Activated T-cell treated with anti-CD3 and anti-CD28 coated beads, Interleukin-2, amount 50 U/mL, for 24 hours (primary cell): ENCODE measurements at places on chromosomes 3 and 15.

DNA sequence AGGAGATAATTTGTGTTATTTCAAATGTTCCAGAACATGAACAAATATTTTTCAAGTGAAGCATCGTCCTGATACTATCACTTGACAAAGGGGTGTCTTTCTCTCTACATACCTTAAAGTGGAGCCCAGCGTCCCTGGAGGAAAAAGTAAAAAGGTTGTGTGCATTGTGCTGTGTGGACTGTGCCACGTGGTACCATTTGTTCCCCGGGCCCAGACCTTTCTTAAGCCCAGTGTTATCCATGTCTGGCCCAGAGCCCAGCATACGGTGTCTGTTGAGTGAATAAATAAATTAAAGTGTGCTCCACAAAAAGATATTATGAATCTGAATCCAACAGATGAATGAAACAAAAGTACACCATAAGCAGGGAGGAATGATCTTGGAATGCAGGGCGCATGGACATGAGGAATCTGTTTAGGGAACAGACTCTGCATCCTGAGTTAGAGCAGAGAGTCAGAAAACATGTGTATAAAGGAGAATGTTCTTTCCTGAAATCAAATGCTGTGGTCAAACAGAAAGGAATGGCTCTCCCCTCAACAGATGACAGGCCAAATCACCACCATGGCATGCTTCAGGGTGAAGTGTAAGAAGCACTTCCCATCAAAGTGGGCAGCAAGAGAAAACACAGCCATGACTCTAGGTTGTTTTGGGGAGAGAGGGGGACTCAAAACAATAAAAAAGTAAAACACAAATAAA, 8.1 kb upstream of the PRSS50 start:
- no peaks in the 10 kb centered on the region for H3K36me3 ChIP-seq
- H3K4me1 ChIP-seq, result peaks cover 7% of the 10 kb centered on the region
- H3K27me3 ChIP-seq, result peaks cover 22% of the 10 kb centered on the region
- no peak overlapping the region for H3K27ac ChIP-seq
- H3K4me3 ChIP-seq, result no peak overlapping the region

DNA sequence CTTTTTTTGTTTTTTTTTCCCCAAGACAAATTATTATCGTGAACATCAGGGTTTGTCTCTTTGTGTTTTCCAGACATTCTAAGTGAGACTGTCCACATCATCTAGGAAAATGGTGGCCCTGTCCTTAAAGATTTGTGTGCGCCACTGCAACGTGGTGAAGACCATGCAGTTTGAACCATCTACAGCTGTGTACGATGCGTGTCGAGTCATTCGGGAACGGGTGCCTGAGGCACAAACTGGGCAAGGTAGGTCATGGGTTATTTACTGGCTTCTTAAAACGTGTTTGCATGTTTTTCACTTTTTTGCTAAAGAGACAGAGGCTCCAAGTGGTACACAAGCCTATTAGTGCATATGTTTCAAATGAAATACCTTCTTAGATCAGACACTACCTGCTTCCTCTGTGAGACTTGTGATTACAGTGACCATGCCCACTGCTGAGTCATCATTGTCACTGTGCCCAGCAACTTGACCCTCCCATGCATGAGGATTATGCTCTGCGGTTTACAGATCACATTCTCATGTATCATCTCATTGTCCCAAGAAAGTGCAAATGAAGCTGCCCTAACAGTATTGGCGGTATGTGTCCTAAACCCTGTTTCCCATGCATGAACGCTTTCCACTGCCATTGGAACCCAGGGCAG, 395.2 kb upstream of the TPM1 start:
- peaks cover 4% of the 10 kb centered on the region for H3K27me3 ChIP-seq
- H3K4me3 ChIP-seq, result no peak overlapping the region
- no peak overlapping the region for H3K27ac ChIP-seq
- H3K36me3 ChIP-seq, result no peaks in the 10 kb centered on the region
- peaks cover 5% of the 10 kb centered on the region for H3K4me1 ChIP-seq
- DNase-seq, result no peak

- H3K27me3 ChIP-seq, result peaks cover 28% of the 10 kb centered on the region
- H3K27ac ChIP-seq, result no peak overlapping the region
- H3K4me3 ChIP-seq, result no peak overlapping the region
- H3K36me3 ChIP-seq, result no peaks in the 10 kb centered on the region
Measured at GRCh38 chr15:61133361-61133760, 95.7 kb downstream of the RORA start.

DNA sequence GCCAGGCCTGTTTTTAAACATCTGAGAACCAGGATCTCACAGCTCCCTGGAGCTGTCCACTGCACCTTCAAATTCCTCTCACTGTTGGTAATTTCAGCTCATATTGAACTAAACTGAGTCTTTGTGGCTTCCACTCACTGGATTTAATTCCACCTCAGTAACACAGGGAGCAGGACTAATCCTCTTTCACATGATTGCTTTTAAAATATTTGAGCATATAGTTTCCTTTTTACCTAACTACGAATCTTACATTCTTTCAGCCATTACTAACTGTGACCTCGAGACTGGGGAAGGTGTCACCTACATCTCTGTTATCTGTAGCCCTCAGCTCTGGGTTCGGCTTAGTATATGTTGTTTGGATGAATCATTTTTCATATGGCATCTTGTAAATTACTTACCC, 194.3 kb upstream of the C2CD4B start:
- no peak overlapping the region for H3K4me3 ChIP-seq
- no peaks in the 10 kb centered on the region for H3K4me1 ChIP-seq
- no peak overlapping the region for H3K27ac ChIP-seq
- H3K36me3 ChIP-seq, result no peaks in the 10 kb centered on the region
- peaks cover 49% of the 10 kb centered on the region for H3K27me3 ChIP-seq

DNA sequence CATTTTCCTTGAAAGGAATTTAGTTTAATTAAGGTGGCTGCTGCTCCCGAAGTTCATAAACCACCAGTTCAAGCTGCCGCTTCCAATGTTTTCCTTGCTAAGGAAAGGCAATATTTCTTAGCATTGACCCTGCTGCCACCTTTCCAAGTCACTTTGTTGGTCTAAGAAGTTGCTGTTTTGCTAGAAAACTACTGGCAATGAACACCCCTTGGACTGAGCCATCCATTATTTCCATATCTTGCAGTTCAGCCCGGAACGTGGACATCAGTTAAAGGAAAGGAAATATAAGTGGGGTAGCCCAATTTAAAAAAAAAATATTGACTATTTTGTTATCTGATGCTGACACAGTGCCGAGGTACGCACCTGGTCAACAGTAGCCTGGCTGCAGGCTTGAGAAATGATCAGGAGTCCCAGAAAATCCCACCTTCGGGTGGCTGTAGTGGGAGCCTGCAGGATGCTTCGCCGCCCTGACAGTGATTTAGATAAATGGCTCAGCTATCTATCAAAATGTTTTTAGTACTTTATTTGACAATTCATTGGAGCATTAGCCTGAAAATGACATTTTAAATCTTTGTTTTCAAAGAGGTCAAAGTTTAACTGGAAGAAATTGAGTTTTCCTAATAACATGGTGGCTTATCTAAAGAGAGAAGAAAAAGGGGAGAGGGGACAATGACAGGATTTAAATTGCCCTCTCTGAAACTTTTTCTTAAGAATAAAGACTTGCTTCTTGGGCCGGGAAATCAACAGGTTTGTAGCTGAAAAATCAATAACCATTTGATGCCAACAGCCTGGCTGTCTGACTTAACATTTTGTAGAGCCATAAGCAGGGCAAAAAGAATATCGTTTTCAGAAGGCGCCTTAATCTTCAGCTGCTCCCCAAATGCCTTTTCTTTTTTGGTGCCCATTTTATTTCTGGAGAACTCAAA, 1.6 kb downstream of the RARB start:
- H3K27me3 ChIP-seq, result peaks cover 67% of the 10 kb centered on the region
- no peaks in the 10 kb centered on the region for H3K36me3 ChIP-seq
- H3K27ac ChIP-seq, result no peak overlapping the region
- no peak for DNase-seq
- no peak overlapping the region for H3K4me3 ChIP-seq

DNA sequence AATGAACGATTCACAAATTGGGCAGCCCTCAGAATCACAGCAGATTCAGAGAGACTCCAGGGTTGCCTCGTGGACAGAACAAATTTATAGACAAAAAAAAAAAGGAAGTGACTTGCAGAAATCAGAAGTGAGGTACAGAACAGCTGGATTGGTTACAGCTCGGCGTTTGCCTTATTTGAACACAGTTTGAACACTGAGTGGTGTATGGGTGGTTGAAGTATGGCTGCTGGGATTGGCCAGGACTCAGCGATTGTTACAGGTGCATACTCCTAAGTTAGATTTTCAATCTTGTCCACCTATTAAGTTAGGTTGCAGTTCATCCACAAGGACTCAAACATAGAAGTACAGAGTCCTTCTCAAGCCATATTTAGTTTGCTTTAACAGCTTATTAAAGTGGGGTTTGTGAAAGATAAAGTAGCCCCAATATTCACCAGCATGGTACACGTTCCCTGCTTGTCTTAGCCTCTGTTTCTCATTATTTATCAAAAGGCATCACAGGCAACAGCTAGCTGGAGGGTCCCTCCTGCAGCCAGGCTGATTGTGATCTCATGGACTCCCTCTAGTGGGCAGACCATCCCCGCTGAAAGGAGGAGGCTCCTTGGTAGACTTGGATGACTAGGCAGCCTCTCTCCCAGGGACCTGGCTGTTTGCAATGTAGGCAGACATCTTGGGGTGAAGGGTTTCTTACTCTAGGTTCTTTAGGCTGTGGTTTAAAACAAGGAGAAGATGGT, 17.6 kb upstream of the ALDH1L1 start:
- H3K36me3 ChIP-seq, result no peaks in the 10 kb centered on the region
- peak; percentile 58 for DNase-seq
- no peak overlapping the region for H3K27ac ChIP-seq
- peaks cover 17% of the 10 kb centered on the region for H3K27me3 ChIP-seq

DNA sequence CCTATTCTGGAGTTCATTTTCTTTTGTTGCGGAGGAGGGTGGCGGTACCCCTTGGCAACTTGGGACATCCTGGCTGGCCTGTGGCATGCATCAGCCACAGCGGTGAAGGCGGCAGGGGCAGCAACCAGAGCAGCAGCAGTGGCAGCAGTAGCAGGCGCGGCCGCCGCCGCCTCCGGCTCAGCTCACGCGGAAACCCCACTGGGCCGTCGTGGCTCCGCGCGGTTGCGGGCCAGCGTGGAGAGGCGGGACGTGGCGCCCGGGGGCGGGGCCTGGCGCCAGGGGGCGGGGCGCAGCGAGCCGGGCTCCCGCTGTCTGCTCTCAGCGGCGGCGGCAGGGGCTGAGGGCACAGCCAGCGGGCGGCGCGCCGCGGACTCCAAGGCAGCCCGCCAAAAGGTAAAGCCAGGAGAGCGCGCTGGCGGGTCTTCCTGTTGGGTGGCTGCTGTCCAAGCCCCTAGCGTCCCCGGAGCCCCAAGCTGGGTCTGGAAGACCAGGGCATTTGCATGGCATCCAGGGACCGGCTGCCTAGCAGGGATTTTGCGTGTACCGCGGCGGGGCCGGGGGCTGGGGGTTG, 334.4 kb upstream of the THRB start:
- H3K27ac ChIP-seq, result no peak overlapping the region
- H3K36me3 ChIP-seq, result no peaks in the 10 kb centered on the region
- peaks cover 40% of the 10 kb centered on the region for H3K27me3 ChIP-seq

DNA sequence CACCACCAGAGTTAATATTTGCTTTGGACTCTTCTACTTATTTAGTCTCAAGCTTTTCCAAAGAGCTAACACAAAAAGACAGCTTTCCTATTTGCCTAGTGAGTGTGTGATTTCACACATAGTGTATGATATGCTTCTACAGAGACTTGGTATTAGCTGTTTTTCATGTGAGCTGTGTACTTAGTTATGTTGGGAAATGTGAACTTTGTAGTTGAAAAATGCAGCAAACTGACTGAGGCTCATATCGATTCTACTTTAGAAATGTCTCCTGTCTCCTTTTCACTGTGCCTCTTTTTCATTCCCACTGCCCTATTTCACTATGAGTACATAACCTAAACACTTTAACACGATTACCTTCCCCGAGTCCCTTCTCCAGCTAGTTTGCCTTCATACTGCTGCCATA, 136.5 kb downstream of the ALCAM start:
- peaks cover 4% of the 10 kb centered on the region for H3K27me3 ChIP-seq
- no peaks in the 10 kb centered on the region for H3K4me1 ChIP-seq
- H3K36me3 ChIP-seq, result no peaks in the 10 kb centered on the region
- H3K4me3 ChIP-seq, result no peak overlapping the region

DNA sequence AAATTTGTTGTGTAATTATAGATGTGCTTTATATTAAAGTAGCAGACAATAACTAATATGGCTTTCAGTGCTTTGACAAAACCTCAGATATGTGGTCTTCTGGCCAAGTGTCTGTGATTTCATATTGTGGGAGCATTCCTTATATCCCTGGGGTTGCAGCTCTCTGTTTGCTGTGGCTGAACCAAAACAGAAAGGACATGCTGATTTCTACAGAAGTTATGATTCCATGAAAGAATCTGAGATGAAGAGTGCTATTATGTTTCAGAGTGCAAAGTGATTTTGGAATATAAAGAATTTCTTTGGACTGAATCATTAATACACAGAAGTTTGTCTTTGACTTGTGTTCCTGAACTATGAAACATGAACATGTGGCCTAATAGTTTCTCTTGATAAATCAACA, 36.5 kb downstream of the CDV3 start:
- no peaks in the 10 kb centered on the region for H3K27me3 ChIP-seq
- no peak overlapping the region for H3K27ac ChIP-seq
- DNase-seq, result no peak

GRCh38 chr3:12349895-12350811, 61.3 kb downstream of the PPARG start:
- H3K4me1 ChIP-seq, result peaks cover 12% of the 10 kb centered on the region
- H3K4me3 ChIP-seq, result no peak overlapping the region
- H3K27ac ChIP-seq, result no peak overlapping the region
- DNase-seq, result no peak
